ENCODE measurements at places on chromosomes 13 and 19. TPM values are rescaled to one million over a fixed set of nuclear protein-coding genes. Genes with fewer than 3 reads are reported as not detected.

GRCh38 chr19:45791744-45792469, 738 bp downstream of the DMWD start:
- DNase-seq, result no peak
- H3K4me3 ChIP-seq, result peak overlapping the region; percentile 59
- H3K27me3 ChIP-seq, result no peaks in the 10 kb centered on the region
- no peaks in the 10 kb centered on the region for H3K36me3 ChIP-seq
- peak overlapping the region; percentile 71 for H3K27ac ChIP-seq

- DNase-seq, result no peak
- H3K27me3 ChIP-seq, result no peaks in the 10 kb centered on the region
- no peak overlapping the region for H3K4me3 ChIP-seq
- no peaks in the 10 kb centered on the region for H3K36me3 ChIP-seq
These were observed 10.3 kb downstream of the MIR17HG start for GRCh38 chr13:91357613-91358386.

- no peaks in the 10 kb centered on the region for H3K27me3 ChIP-seq
- H3K4me1 ChIP-seq, result peaks cover 68% of the 10 kb centered on the region
These were observed 3.5 kb downstream of the EGLN2 start for GRCh38 chr19:40802300-40803169.

GRCh38 chr19:54995561-54995960, 29.4 kb downstream of the NLRP2 start:
- no peak for DNase-seq
- H3K4me3 ChIP-seq, result no peak overlapping the region
- H3K36me3 ChIP-seq, result no peaks in the 10 kb centered on the region
- H3K27ac ChIP-seq, result no peak overlapping the region
- H3K27me3 ChIP-seq, result no peaks in the 10 kb centered on the region

DNA sequence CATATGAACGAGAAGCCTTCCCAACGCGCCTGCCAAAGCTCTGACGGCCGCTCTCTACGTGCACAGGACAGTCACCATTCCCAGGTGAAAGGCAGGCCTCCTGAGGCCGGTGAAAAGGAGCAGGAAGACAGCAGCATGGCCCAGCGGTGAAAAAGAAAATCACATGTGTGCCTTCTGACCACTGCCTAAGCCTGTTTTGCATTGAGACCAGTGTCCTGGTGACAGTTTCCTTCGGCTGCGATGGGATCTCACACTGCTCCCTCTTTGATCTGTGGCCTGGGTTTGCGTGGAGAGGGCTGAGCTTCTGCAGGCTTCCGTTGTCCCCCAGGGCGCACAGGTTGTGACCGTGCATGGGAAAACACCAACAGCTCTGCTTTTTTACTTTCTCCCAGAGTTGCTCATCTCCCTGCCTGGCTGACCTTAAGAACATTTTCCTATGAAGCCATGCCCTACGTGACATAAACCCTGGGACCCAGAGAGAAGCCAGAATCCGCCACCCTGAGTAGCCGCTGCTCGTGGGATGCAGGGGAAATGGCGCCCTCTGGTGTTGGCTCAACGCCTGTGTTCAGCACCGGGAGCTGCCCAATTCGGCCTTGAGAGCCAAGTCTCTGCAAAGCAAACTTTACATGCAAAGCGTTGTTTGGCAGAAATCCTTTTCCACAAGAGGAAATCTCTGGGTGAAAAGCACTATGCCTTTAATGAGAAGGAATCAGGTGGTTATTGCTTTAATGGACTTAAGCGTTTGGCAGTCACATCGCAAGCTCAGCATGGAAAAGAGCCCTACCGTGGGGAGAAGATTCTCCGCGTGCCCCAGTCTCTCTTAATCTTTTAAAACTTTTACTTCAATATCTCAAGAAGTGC, 112.2 kb upstream of the GPR12 start:
- no peaks in the 10 kb centered on the region for H3K36me3 ChIP-seq
- H3K4me1 ChIP-seq, result no peaks in the 10 kb centered on the region
- no peak overlapping the region for H3K27ac ChIP-seq
- DNase-seq, result no peak
- no peak overlapping the region for H3K4me3 ChIP-seq

Gene C1QTNF9
- total RNA-seq, result 0.15 TPM

Gene THSD1
- total RNA-seq, result 9.8 TPM

Gene PGLYRP1
- not detected for total RNA-seq

GRCh38 chr13:78085434-78086225, 167.0 kb upstream of the EDNRB start:
- H3K4me1 ChIP-seq, result no peaks in the 10 kb centered on the region
- DNase-seq, result no peak
- no peaks in the 10 kb centered on the region for H3K36me3 ChIP-seq
- H3K27ac ChIP-seq, result peak overlapping the region; percentile 16
- no peak overlapping the region for H3K4me3 ChIP-seq
- no peaks in the 10 kb centered on the region for H3K27me3 ChIP-seq

DNA sequence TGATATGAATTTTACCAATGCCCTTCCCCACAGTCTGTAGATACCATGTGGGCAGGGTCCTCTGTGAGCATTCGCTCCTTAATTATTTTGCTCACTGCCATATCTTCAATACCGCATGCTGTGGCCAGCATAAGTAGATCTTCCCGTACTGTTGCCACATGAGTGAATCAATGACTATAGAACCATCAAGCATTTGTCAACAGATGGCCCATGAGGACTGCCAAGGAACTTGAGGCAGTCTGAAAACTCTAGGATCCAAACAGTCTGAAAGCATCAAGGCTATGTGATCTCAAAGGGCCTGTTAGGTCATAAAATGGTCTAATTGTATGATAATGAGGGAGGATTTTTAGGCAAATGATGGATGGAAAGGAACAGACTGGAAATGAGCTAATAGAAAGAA, 27.4 kb upstream of the GPR12 start:
- no peaks in the 10 kb centered on the region for H3K4me1 ChIP-seq
- no peak for DNase-seq
- H3K27ac ChIP-seq, result no peak overlapping the region
- H3K36me3 ChIP-seq, result no peaks in the 10 kb centered on the region
- no peak overlapping the region for H3K4me3 ChIP-seq

DNA sequence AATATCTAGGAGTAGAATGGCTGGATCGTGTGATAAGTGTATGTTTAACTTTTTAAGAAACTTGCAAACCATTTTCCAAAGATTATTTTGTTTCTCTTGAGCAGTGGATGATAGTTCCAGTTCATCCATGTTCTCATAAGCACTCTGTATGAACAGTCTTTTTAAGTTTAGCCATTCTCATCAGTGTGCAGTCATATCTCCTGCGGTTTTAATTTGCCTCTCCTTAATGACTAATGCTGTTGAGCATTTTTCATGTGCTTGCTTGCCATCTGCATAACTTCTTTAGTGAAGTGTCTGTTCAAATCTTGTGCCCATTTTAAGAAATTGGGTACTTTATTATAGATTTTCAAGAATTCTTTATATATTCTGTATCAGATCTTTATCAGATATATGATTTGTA, 58.6 kb downstream of the WASF3 start:
- no peak overlapping the region for H3K27ac ChIP-seq
- no peaks in the 10 kb centered on the region for H3K27me3 ChIP-seq
- no peak overlapping the region for H3K4me3 ChIP-seq
- no peak for DNase-seq
- H3K36me3 ChIP-seq, result no peaks in the 10 kb centered on the region

All from breast epithelium (tissue), 4 donors.